Activated T-cell treated with anti-CD3 and anti-CD28 coated beads, Interleukin-2, amount 50 U/mL, for 24 hours (primary cell): ENCODE measurements at places on chromosomes 7 and 10.

DNA sequence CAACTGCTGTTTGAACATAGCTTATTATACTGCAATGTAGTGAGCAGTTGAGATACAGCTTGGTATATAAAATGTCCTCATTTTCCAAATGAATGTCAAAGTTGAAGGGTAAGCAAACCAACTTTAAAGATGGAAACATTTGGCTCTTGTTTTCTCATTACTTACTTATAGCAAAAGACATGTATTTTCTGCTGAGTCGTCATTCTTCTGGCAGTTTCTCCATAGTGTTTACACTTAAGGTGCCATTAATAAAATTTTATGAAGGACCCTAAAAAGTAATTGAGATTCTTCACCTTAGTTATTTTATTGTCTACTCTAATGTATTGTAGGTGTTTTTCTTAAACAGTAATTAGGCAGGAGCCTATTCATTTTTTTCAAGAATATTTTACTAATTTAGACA is 68.6 kb downstream of the INSYN2A start:
- no peak for DNase-seq

DNA sequence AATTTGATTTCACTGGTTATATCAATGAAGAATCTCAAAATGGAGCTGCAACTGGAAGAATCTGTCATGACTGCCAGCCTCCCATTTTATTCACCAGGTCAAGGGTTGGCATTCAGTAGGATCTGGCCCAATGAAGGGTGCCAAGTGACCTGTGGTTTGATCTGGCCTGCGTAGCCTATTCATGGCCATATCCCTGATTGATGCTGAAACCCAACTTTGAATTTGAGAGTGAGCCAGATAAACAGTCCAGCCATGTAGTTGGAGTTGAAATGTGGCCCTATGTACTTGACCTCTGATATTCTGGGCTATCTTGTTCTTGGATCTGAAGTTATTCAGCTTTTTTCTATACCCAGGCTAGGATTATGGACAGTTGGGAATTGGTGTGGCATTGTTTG is 1.5 kb downstream of the MKLN1 start:
- no peak for DNase-seq

GRCh38 chr10:1575481-1576244 is 161.7 kb downstream of the ADARB2 start:
- DNase-seq: no peak

GRCh38 chr10:119498889-119499676 is 43.4 kb downstream of the RGS10 start:
- peak; percentile 64 for DNase-seq

DNA sequence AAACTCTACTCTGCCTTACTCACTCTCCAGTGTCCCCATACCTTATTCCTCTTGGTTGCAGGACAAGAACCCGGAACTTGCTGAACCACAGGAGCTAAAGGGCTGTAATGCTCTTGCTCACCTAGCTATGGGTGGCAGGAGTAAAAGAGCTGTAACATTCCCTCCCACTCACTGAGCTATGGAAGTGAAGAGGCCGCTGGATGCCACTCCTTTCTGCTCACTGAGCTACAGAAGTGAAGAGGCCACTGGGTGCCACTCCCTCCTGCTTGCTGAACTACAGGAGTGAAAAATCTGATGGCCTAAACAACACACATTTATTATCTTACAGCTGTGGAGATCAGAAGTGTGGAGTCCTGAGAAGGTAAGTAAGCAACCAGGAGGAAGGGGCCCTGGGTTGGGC is 17.5 kb downstream of the MRPS24 start:
- DNase-seq: no peak

DNA sequence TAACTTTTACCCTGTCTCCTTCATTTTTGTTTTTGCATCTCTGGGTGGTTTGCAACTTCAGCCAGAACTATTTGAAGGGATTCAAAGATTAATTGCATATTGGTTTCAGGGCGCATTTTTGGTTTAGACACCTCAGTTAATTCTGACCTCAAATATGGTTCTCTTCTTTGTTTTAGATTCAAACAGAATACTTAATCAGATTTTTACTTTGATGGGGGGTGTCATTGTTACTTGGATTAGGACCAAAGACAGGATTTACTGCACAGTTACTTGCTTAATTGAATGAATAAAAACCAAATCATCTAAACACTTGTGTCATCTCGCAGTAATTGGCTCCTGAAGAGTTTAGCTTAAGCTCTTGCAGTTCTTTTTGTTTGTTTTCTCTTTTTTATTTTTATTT is 100.9 kb downstream of the PHTF2 start:
- DNase-seq: no peak

GRCh38 chr7:120944826-120945562 is 5.6 kb upstream of the ING3 start:
- DNase-seq: no peak

DNA sequence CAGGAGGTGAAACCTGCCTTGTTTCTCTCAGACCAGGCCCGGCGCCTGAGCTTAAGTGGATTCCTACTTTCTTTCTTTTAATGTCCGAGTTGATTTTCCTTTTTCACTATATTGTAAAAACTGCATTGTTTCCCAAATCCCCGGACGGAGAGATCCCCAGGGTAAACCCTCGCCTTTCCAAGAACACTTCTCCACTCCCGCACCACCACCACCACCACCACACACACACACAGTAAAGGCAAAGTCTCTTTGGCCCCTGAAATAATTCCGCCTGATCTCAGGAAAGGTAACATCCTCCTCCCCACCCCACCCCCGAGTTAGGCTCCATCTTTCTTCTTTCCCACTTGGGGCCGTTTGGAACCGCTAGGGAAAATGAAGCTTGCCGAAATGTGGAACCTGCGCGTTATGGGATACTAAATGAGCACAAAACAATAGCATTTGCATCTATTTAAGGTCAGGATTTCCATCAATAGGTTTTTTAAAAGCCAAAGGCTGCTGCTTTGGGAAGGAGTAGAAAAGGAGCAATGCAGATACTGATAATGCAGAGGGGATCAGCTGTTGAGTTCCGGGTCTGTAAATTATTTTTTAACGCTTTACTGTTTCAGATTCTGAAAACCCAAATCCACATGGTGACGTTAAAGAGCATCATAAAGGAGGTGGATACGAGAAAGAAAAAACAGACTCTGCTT is 2.5 kb downstream of the HPSE2 start:
- DNase-seq: no peak

- DNase-seq: no peak
Measured at GRCh38 chr10:17792991-17793390, 16.2 kb upstream of the MRC1 start.

- DNase-seq: no peak
Measured at GRCh38 chr7:140084142-140084655, 21.4 kb upstream of the PARP12 start.

DNA sequence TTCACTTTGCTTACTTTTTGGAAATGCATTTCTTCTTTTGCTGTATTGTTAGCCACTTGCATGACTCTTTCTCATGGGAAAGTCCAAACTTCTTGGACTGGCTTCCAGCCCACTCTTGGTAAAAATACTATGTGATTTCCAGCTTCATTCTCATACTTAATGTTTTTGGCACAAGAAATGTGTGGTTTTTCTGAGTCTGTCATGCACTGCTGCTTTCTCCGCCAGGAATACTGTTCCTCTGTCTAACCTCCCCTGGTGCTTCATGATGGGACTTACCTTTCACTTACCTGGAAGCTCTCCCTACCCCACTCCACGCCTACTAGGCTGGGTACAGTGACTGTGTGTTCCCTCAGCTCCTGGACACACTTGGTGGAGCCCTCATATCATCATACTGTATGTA is 18.7 kb downstream of the MGAM2 start:
- no peak for DNase-seq

- DNase-seq: no peak
Measured at GRCh38 chr10:34581801-34582532, 233.1 kb downstream of the PARD3 start.

DNA sequence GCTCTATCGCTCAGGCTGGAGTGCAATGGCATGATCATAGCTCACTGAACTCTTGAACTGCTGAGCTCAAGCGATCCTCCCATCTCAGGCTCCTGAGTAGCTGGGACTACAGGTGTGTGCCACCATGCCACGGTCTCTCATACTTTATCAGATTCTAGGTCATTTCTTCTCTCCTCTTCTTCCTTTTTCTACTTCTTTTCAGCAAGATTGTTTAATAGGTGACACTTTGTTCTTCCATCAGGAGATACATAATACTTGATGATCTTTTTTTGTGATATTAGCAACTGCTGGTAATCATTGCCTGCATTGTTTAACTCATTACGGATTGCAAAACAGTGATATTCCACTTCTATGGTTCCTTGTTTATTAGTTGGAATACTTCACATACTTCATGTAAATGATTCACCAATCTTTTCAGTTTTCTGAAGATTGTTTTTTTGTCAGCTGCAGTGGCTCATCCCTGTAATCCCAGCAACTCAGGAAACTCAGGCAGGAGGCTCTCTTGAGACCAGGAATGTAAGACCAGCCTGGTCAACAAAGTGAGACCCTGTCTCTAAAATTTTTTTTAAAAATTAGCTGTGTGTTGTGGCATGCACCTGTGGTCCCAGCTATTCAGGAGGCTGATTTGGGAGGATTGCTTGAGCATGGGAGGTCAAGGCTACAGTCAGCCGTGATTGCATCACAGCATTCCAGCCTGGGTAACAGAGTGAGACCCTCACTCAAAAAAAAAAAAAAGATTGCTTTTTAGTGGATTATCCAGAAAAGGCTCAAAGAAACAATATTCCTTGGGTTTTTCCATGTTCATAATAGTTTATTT is 36.2 kb upstream of the CHST3 start:
- DNase-seq: no peak

GRCh38 chr7:94655848-94656657 is at the start of gene SGCE:
TSS of gene SGCE (minus strand) at chr7:94656133. CDS start at chr7:94656098, 35 bp downstream.
- peak; percentile 66 for DNase-seq

GRCh38 chr10:92990615-92991014 is 70.0 kb upstream of the CYP26C1 start:
- DNase-seq: no peak

DNA sequence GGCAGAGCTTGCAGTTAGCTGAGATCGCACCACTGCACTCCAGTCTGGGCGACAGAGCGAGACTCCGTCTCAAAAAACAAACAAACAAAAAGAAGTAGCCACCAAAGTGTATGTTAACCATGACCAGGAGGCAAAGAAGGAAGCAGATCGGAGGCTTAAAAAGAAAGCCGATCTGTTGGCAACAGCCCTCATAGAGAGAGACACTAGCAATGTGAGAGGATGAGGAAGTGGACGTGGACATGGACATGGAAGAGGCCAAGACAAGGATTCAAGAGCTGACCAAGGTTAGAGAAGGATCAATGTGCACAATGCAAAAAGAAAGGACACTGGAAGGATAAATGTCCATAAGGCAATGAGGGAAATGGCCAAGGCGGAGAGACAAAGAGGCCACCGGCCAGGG is 14.9 kb upstream of the ADCK2 start:
- DNase-seq: no peak

DNA sequence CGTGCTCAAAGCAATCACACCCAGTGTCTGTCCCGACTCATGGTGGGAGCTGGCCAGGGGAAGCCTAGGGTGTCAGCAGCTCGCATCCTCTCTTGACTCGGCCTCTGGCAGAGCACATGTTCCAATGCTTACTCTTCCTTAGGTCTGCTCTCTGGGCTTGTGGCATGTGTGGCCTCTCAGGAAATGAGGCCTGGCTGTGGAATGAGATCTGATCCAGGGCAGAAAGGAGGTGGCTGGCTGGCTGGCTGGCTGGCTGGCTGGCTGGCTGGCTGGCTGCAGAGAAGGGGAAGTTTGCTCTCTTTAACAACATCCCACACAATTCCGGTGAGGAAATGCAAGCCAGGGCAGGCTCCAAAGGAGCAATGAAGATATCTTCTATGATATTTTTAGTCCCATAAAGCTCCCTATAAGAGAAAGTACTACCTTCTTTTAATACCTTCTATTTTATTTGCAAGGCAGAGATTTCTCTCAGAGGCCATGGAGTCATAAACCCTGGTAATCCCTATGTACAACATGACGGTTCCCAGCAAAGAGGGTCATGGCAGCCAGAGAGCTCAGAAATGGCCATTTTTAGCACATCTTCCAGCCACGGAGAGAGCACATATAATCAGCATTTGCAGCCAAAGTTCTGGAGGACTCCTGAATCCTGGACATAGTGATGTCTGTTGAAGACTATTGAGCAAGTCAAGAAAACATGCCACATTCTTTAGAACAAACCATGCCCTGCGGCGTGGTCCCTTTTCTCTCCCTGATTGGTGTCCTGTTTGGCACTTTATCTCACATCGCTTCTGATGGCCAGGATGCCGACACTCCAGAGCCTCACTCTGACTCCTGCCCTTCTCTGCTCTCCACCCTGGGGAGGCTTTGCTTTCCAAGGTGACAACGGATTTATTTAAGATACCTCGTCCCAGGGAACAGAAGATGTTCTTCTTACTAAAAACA is 153.7 kb downstream of the FANK1 start:
- no peak for DNase-seq

- no peak for DNase-seq
Measured at GRCh38 chr7:1247527-1248041, 14.9 kb downstream of the UNCX start.

DNA sequence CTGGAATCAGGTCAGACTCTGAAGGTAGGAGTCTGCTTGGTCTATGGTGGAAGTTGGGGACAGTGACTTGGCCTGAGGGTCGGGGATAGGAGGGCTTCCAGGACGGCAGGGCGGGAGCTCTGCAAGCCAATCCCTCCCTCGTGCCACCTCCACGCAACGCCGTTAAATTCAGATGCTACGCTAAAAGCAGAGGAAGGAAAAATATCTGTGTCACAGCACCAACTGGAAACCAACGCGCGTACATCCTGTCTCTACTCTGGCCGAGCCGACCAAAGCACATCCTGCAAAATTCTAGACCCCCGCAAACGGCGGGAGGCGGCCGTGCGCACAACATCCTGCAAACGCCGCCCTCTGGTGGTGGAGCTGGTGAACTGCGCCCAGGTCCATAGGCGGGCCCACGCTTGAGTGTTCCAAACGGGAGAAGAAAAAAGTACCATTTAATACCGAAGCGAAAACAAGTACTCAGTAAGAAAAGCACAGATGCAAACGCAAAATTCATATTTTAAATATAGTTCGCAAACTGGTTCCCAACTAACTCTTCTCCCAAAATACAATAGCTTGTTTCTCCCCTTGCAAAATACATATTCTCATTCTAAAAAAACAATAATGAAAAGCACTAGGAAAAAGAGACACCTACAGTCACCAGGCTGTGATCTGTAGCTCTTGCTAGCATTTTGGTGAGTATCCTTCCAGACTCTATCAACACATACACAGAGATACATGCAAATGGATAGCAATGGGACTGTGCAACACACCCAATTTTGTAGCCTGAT is 45.7 kb upstream of the HSPA12A start:
- peak; percentile 83 for DNase-seq

- DNase-seq: no peak
Measured at GRCh38 chr10:102501201-102502028, 1.1 kb downstream of the ACTR1A start.

GRCh38 chr10:67819768-67820204 is 18.2 kb downstream of the DNAJC12 start:
- no peak for DNase-seq

DNA sequence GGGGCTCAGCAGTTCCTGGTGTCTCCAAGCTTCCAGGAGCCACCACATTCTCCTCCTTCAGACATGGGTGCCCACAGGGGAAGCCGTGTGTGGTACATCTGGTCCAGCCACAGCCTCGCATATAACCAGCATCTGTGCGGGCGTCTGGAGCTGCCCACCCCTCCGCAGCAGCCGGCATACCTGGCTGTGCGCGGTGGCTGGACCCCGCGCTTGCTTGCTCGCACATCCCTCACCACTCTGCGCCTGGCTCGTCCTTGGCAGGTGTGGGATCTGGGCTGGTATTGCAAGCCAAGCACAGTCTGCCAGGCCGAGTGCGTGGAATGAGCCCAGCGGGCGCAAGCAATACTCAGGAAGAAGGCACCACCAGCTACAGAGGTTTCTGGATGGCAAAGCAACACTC is 117.7 kb upstream of the MBL2 start:
- no peak for DNase-seq
